ENCODE measurements at places on chromosomes 12 and 14. TPM values are rescaled to one million over a fixed set of nuclear protein-coding genes. Genes with fewer than 3 reads are reported as not detected.

- H3K4me3 ChIP-seq, result no peak overlapping the region
- no peaks in the 10 kb centered on the region for H3K27me3 ChIP-seq
- no peaks in the 10 kb centered on the region for H3K36me3 ChIP-seq
- DNase-seq, result no peak
Observed at GRCh38 chr12:131971226-131971625, 21.5 kb downstream of the EP400 start.

DNA sequence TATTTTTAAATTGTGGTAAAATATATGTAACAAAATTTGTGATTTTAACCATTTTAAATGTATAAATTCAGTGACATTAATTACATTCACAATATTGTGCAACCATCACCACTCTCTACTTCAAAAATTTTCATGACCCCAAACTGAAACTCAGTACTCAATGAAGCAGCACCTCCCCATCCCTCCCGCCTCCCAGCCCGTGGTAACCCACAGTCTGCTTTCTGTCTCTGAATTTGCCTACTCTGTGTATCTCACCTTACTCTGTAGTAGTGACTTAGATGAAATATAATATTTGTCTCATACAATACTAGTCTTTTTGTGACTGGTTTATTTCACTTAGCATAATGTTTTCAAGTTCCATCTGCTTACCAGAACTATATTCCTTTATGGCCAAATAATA, 36.2 kb downstream of the EML1 start:
- no peak overlapping the region for H3K27ac ChIP-seq
- H3K4me1 ChIP-seq, result no peaks in the 10 kb centered on the region
- DNase-seq, result no peak
- H3K36me3 ChIP-seq, result no peaks in the 10 kb centered on the region
- H3K4me3 ChIP-seq, result no peak overlapping the region
- H3K27me3 ChIP-seq, result no peaks in the 10 kb centered on the region

DNA sequence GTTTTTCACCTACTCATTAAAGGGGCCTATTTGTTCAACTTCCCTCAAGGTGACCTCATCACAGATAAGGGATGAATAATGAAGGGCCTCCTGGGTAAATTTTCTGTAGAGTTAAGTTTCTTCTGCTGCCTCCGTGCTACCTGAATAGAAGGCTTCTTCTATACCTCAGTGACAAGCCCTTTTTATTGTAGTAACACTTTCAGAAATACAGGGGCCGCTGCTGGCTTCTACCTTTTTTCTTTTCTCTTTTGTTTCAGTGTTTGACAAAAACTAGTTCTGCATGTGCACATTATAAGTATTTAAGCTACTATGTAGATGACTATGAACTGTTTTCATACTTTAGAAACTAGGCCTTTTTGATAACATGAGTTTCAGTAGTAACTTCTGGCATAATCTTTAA, 207.0 kb downstream of the NAV3 start:
- no peak overlapping the region for H3K4me3 ChIP-seq
- H3K36me3 ChIP-seq, result no peaks in the 10 kb centered on the region
- DNase-seq, result no peak
- H3K27ac ChIP-seq, result no peak overlapping the region
- H3K4me1 ChIP-seq, result no peaks in the 10 kb centered on the region
- no peaks in the 10 kb centered on the region for H3K27me3 ChIP-seq

DNA sequence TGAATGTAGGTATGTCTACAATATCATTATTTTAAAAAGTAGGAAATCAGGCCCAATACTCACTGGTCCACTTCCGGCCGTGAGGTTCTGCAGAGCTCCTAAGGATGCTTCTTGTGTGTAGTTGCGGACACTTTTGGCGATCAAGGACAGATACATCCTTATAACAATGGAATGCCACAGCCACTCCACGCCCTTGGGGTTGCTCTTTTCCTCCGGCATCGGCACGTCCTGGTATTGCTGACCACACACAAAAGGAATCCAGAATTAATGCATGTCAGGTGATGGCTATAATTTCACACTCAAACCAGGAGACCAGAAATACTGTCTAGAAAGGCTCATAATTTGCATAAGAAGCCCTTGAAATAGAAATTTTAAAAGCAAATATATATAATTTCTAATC, 65.6 kb upstream of the YARS2 start:
- H3K27ac ChIP-seq, result no peak overlapping the region
- no peaks in the 10 kb centered on the region for H3K27me3 ChIP-seq
- DNase-seq, result no peak
- no peak overlapping the region for H3K4me3 ChIP-seq
- H3K36me3 ChIP-seq, result no peaks in the 10 kb centered on the region

DNA sequence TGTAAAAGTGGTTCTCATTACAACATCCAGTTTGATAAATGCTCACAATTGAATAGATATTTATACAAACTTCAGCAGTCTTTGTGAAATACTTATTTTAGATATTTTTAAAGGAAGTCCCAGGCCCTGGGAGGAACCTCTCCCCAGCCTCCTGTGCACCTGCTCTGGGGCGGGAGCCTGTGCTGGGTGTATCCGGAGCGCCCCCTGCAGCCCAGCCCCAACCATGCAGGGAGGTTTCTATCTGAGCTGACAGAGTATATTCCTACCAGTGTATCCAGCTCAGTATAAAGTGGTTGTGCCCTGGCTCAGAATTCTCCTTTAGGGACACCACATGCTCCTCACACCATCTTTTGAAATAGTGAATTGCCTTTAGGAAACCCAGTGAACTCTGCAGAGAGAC, 851.8 kb downstream of the TMEM121 start:
- no peaks in the 10 kb centered on the region for H3K36me3 ChIP-seq
- DNase-seq, result no peak
- no peak overlapping the region for H3K4me3 ChIP-seq

GRCh38 chr14:33679461-33680225, 271.2 kb downstream of the EGLN3 start:
- H3K4me1 ChIP-seq, result no peaks in the 10 kb centered on the region
- no peak for DNase-seq
- H3K27ac ChIP-seq, result no peak overlapping the region
- no peaks in the 10 kb centered on the region for H3K36me3 ChIP-seq
- no peak overlapping the region for H3K4me3 ChIP-seq

DNA sequence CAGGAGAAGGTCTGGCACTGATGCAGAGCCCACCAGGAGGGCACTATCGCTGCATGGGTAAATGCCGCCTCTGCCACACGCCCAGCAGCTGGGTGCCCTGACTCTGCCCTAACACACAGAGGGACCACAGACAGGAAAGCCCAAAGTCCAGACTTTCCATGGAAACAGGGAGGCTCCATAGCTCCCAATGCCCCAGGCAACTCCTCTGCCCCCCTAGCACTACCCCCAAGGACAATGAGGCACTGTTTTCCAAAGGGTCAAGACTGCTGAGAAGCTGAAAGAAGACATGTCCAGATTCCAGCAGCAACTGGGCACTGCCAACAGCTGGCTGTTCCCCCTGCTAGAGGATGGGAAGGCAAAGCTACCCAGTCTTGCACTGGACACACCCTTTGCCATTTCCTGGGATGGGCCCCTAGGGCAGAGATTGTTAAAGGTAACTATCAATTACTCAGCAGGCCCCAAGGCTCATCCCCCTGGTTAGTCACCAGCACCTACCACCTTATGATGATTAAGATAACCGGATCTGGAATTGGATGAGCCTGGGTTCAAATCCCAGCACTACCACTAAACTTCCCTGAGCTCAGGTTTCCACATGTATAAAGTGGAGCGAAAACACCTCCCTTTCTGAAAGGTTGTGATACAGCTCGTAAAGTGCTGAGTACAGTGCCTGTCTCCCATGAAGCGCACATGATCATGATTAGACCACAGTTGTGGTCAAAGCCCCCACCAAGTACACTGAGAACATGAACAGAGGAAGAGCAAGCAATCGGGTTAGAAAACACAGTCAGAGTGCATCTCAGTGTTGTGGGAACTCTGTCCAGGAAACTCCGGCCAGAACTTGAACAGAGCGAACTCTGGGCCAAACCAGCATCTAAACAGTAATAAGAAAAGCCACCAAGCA, 3.3 kb downstream of the PXN start:
- DNase-seq, result peak; percentile 57
- H3K4me1 ChIP-seq, result peaks cover 77% of the 10 kb centered on the region
- H3K27me3 ChIP-seq, result no peaks in the 10 kb centered on the region
- peak overlapping the region; percentile 97 for H3K4me3 ChIP-seq

GRCh38 chr12:6927379-6928021, at the start of gene ATN1:
ATN1 (plus strand) TSS chr12:6927959; CDS start chr12:6934002, 6,043 bp downstream.
- DNase-seq, result peak; percentile 27
- no peaks in the 10 kb centered on the region for H3K36me3 ChIP-seq
- H3K27me3 ChIP-seq, result no peaks in the 10 kb centered on the region
- peaks cover 48% of the 10 kb centered on the region for H3K4me1 ChIP-seq
- H3K4me3 ChIP-seq, result peak within 1 kb of the TSS; percentile 59

DNA sequence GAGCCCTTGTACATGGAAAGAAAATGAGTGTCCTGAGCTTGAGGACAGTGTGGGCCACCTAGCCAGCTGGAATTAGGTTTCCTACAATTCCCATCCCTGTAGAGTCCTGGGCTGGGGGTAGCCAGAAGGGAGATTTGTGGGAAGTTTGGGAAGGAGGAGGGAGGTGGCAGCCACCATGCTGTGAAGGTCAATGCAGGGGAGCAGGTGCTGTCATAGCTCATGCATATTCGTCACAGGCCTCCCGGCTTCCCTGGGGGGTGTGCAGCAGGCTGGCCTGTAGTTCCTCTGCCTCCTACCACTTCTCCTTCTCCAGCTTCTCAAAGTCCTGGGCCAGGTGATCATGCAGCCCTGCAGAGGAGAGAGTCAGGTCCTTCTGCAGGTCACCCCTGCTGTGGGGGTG, 121.3 kb downstream of the TBX3 start:
- no peaks in the 10 kb centered on the region for H3K27me3 ChIP-seq
- no peak overlapping the region for H3K27ac ChIP-seq
- no peak overlapping the region for H3K4me3 ChIP-seq
- H3K36me3 ChIP-seq, result no peaks in the 10 kb centered on the region
- DNase-seq, result no peak

GRCh38 chr14:22896760-22897159, 13.7 kb downstream of the REM2 start:
- no peak overlapping the region for H3K4me3 ChIP-seq
- H3K27ac ChIP-seq, result no peak overlapping the region
- peaks cover 7% of the 10 kb centered on the region for H3K4me1 ChIP-seq
- peaks cover 8% of the 10 kb centered on the region for H3K36me3 ChIP-seq
- no peaks in the 10 kb centered on the region for H3K27me3 ChIP-seq
- no peak for DNase-seq

DNA sequence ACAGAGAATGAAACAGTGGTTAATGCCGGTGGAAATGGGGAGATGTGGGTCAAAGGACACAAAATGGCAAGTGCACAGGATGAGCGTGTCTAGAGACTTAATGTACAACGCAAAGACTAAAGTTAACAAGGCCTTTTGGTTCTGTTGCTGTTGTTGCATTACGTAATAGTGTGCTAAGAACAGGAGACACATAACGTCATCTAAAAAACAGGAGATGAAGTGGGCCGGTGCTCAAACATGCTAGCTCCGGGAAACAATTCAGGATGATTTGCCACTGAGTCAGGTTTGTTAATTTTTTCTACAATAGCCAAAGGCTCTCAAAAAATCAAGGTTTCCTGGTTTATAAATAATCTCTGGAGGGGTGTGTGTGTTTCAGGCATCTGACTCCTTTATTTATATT, 55.5 kb downstream of the ETV6 start:
- H3K4me1 ChIP-seq, result no peaks in the 10 kb centered on the region
- H3K27me3 ChIP-seq, result no peaks in the 10 kb centered on the region
- no peak overlapping the region for H3K4me3 ChIP-seq
- DNase-seq, result no peak

- H3K4me3 ChIP-seq, result peak overlapping the region; percentile 79
- H3K4me1 ChIP-seq, result peaks cover 21% of the 10 kb centered on the region
- no peaks in the 10 kb centered on the region for H3K27me3 ChIP-seq
- H3K27ac ChIP-seq, result peak overlapping the region; percentile 96
- no peak for DNase-seq
Observed at GRCh38 chr14:23300687-23301223, 1.9 kb downstream of the PPP1R3E start.

DNA sequence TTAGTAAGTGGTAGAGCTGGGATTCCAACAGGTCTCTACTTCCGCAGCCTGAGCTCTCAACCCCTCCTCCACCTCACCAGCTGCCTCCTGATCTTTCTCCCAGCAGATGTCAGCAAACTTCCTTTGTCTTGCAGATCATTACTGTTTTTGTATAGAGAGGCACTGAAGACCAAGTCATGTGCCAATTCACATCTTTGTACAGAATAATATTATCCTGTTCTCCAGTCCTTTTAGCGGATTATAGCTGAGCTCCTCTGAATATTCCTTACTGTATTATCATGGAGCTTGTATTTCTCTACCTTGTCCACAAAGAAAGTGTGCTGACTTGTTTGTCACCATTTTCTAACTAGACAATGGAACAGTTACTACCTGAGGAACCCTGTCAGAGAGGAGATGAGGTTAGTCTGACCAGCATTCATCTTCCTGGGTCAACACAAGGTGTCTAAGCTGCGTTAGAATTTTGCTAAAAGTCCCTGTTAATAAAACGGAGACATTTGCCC, 142.3 kb upstream of the ARHGAP5 start:
- H3K4me1 ChIP-seq, result no peaks in the 10 kb centered on the region
- H3K27me3 ChIP-seq, result no peaks in the 10 kb centered on the region
- DNase-seq, result no peak
- H3K27ac ChIP-seq, result no peak overlapping the region
- no peak overlapping the region for H3K4me3 ChIP-seq
- H3K36me3 ChIP-seq, result no peaks in the 10 kb centered on the region

- H3K27me3 ChIP-seq, result no peaks in the 10 kb centered on the region
- H3K27ac ChIP-seq, result peak overlapping the region; percentile 10
- DNase-seq, result no peak
- peak overlapping the region; percentile 3 for H3K4me3 ChIP-seq
Observed at GRCh38 chr12:14950421-14950820, 11.0 kb downstream of the ARHGDIB start.

GRCh38 chr12:127108360-127109215, 1158.4 kb upstream of the TMEM132C start:
- H3K4me3 ChIP-seq, result no peak overlapping the region
- H3K27ac ChIP-seq, result no peak overlapping the region
- H3K36me3 ChIP-seq, result no peaks in the 10 kb centered on the region
- DNase-seq, result no peak

DNA sequence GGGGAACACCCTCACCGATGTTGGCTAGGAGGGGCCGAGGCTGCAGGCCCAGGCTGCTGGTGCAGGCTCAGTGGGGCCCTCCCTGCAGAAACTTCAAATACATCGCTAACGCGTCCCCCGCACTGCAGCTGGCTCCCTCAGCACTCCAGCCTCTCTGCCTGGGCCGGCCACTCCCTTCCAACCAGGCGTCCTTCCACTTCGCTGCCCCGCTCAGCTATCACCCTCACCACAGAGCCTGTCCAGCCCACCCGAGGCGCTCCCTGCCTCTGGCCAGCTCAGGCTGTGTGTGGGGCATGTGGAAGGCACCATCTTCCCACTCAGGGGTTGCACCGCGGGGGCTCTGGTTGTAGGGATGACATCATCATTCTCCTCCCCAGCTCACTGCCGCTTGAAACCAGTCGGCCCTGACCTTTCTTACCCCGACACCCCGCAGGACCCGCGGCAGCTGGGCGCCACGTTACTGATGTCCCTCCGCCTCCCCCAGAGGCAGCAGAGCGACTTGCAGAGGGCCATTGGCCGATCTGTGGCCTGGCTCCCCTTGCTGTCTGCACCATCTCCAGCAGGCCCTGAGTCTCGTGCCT, 199.9 kb upstream of the RTL1 start:
- H3K27ac ChIP-seq, result no peak overlapping the region
- H3K27me3 ChIP-seq, result no peaks in the 10 kb centered on the region
- no peaks in the 10 kb centered on the region for H3K4me1 ChIP-seq

Gene OR5AU1
- not detected for polyA plus RNA-seq

Gene APOLD1
- polyA plus RNA-seq, result 0.68 TPM

Gene CPNE6
- polyA plus RNA-seq, result not detected

Gene PTPRB
- polyA plus RNA-seq, result not detected

Gene PCED1B
- 73.3 TPM for polyA plus RNA-seq

Gene SLC6A15
- polyA plus RNA-seq, result not detected

Gene TDRD9
- 1.3 TPM for polyA plus RNA-seq

Gene RIMBP2
- polyA plus RNA-seq, result not detected

Gene TBK1
- 26.8 TPM for polyA plus RNA-seq

Measured in CD8-positive, alpha-beta memory T cell (primary cell).